ENCODE measurements at places on chromosomes 11 and 22.

- DNase-seq = no peak
Measured at GRCh38 chr11:104556606-104557301, 341.5 kb downstream of the CASP12 start.

DNA sequence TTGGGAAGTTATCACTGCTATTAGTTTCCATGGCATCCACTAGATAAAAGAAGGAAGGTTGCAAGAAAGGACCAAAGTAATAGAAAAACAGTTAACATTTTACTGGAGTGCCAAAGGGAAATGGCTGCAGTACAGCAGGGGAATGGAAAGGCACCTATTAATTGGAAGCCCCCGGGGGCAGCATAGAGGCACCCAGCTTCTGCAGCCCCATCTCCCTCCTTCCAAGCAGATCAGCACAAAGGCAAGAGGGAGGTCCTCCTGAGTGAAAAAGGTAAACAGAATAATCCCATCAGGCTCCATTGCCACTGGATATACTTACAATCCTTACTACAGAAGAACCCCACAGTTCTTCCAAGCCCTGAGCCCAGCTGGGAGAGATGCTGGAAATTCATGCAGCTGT, 887.1 kb downstream of the DLG2 start:
- no peak for DNase-seq

DNA sequence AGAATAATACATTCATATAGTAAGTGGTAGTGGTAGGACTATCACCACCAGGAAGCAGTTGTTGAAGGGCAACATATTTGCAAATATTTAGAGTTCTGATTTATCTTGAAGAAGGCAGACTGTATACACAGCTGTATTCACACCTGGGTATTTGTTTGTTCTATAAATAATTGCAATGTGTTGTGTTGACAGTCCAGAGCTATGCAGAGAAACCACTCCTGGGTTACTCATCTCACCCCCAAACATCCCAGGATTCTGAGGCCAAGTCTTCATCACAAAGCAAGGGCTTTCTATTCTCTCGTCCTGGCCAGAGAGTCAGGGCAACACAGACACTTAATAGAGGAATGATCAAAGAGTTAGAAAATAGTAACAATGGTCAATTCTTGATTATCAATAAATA, 102.1 kb upstream of the FAT3 start:
- no peak for DNase-seq

GRCh38 chr22:46367707-46368191, 32.2 kb downstream of the TRMU start:
- peak; percentile 92 for DNase-seq

DNA sequence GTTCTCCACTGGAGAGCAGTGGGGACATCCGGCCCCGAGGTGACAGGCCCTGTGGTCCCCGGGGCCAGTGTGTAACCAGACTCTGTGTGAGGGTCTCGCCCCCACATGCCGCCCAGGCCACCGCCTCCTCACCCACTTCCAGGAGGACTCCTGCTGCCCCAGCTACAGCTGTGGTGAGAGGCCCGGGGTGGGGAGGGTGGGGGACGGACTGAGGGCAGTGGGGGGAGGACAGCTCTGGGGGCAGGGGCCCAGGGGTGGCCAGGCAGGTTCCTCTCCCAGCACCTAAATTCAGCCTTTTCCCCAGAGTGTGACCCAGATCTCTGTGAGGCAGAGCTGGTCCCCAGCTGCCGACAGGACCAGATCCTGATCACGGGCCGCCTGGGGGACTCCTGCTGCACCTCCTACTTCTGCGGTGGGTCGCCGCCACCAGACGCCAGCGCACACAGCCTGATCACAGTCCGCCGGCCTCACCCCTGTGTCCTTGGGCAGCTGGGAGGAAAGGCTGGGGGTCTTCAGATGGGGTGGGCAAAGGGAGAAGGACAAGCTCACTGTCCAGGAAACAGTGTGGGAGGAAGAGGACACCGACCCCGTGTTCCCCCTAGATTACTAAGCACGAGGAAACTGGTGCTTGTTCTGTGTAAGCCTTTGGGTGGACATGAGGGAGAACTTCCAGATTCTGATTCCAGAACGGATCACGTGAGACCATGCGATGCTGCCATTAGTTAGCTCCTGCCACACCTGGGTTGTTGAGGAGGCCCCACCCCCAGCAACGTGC, 84.4 kb upstream of the MYOD1 start:
- no peak for DNase-seq

- DNase-seq = peak; percentile 70
Measured at GRCh38 chr11:126109941-126110731, 47.5 kb upstream of the CDON start.

Measured in spleen (tissue), 13 donors.